Heart right ventricle (tissue), 16 donors: ENCODE measurements at places on chromosomes 3 and 15. TPM values are rescaled to one million over a fixed set of nuclear protein-coding genes. Genes with fewer than 3 reads are reported as not detected.

GRCh38 chr3:45095916-45096526 lies 50.2 kb downstream of the CDCP1 start:
- peaks cover 11% of the 10 kb centered on the region for H3K4me1 ChIP-seq
- peaks cover 4% of the 10 kb centered on the region for H3K27me3 ChIP-seq
- no peaks in the 10 kb centered on the region for H3K36me3 ChIP-seq
- no peak overlapping the region for H3K27ac ChIP-seq

ASB14 gene
- 8.1 TPM for total RNA-seq

- H3K36me3 ChIP-seq, result no peaks in the 10 kb centered on the region
- no peak overlapping the region for H3K27ac ChIP-seq
- peak; percentile 69 for DNase-seq
- H3K4me3 ChIP-seq, result no peak overlapping the region
- H3K27me3 ChIP-seq, result no peaks in the 10 kb centered on the region
Measured at GRCh38 chr15:25849157-25849921, 13.8 kb downstream of the ATP10A start.

CILP gene
- total RNA-seq, result 12.3 TPM

GRCh38 chr3:81658322-81658997 lies 103.0 kb downstream of the GBE1 start:
- peaks cover 8% of the 10 kb centered on the region for H3K4me1 ChIP-seq
- H3K27ac ChIP-seq, result no peak overlapping the region
- no peak for DNase-seq

DNA sequence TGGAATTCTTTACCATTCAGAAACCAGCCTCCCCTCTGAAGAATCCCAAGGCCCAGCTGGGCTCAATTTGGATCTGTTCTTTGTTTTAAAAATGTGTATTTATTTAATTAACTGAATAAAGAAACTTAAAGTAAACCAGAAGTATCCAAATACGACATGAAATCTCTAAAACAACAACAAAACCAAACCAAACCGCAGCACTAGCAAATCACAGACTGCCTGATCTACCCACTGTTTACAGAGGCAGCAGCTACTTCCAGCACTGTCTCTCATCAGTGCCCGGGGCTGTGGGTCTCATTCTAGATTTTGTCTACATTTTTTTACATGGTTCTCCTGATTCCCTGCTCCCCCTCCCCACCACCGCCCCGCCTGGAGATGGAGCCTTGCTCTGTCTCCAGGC lies 2.3 kb downstream of the FLNB start:
- H3K36me3 ChIP-seq, result no peaks in the 10 kb centered on the region
- peaks cover 64% of the 10 kb centered on the region for H3K4me1 ChIP-seq
- DNase-seq, result no peak
- H3K27me3 ChIP-seq, result no peaks in the 10 kb centered on the region
